Osteocyte (in vitro differentiated cells): ENCODE measurements at places on chromosomes 16 and 17. TPM values are rescaled to one million over a fixed set of nuclear protein-coding genes. Genes with fewer than 3 reads are reported as not detected.

The CEP112 gene
- 9.1 and 9.5 TPM in 2 replicates for total RNA-seq

The TVP23C gene
- 22.1 and 26.4 TPM in 2 replicates for total RNA-seq

The CA4 gene
- total RNA-seq: not detected in 2 replicates

The FOXN1 gene
- total RNA-seq: not detected in 2 replicates

The SCGB1C2 gene
- total RNA-seq: not detected in 2 replicates

- no peak for DNase-seq
Observed at GRCh38 chr17:63665527-63666214, 34.3 kb downstream of the LIMD2 start.

GRCh38 chr17:48546924-48547807 lies 2.3 kb upstream of the HOXB2 start:
- DNase-seq: no peak

GRCh38 chr17:57278740-57279387 lies 22.5 kb downstream of the MSI2 start:
- no peak for DNase-seq

- no peak for DNase-seq
Observed at GRCh38 chr17:2395258-2396181, 5.3 kb downstream of the MNT start.

DNA sequence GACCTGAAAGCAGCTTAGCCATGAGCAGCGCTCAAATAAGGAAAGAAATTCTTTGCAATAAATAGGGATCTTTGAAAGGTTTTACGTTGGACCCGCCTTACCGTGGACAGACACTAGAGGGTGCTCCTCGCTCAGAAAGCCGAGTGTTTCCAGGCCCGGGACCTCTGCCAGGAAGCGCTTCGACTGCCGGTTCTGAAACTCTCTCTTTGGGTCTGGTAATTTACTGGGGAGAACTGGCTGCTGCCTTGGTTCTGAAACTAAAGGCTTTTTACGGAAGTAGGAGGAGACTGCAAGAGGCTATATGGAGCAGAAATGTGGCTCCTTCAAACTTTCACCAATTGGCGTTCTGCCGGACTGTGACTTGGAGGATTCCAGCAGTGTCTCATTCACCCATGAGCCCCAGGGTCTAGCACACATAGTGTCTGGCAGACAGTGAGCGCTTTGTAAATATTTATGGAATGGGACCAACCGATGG lies 45.6 kb upstream of the HOXB9 start:
- peak; percentile 88 for DNase-seq

- no peak for DNase-seq
Observed at GRCh38 chr16:4846503-4846900, 586 bp downstream of the GLYR1 start.

- no peak for DNase-seq
Observed at GRCh38 chr16:51629576-51629975, 478.5 kb upstream of the SALL1 start.
